ENCODE measurements at places on chromosomes 5 and 9.

DNA sequence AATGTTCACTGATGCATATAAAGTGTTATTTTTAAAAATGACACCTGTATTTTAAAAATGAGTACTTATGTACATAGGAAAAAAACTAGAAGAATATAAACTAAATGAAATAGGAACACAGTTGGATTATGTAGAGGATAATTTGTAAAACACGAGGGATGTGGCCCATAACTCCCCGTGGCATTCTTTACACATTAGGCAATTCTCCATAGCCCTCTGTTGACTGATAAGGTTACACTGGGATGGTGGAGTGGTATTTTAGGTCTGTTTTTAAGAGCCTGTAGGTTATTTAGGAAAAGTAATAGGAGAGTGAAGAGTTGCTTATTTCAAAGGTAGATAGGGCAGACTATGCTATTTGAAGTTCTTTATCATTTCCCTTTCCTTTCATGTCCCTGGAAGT is 1.8 kb downstream of the CAVIN4 start:
- no peak for DNase-seq

DNA sequence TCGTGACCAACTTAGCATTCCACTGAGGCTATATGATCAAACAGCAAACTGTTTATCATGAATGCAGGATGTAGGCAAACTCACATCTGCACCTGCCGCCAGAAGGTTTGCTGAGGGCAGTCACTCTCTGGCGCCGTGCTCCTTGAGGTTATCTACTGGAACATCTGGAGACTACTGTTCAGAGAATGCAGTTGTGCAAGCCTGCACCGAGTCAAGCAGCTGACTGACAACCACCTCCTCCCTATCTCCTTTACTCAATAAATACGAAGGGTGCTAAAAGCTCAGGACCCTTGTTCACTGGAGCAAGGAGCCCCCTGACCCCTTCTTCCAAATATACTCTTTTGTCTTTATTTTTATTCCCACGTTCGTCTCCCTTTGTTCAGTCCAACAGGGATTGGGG is 27.1 kb downstream of the CCDC125 start:
- DNase-seq, result no peak

DNA sequence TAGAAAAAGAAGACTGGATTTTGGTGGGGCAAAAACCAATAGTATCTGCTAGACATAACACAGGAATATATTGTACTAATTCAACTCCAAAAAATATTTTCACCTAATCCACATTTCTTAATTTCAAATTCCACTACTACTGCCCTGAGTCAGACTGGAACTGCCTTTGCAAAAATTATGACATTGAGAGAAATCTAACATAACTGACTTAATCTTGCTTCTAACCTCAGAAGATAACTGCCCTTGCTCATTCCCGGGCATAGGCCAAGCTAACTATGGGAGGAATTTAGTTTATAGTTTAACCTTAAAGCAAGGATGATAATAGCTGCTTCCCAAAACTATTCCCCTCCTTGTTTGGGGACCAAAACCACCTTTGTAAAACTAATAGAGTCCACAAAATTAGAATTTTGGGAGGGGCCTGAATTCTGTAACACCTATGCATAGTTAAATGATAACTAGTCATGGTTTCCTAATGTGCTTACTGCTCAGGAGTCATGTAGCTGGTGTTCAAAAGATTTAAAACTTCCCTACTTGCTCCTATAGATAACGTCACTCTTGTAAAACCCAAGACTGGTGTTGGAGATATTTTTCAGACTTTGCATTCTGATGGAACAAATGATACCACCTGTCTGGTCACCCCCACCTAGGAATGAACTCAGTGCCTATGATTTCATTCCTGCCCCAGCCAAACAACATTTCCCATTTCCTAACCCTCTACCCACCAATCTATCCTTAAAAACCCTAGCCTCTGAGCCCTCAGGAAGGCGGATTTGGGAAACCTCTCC is 14.1 kb upstream of the TXN start:
- DNase-seq, result no peak

DNA sequence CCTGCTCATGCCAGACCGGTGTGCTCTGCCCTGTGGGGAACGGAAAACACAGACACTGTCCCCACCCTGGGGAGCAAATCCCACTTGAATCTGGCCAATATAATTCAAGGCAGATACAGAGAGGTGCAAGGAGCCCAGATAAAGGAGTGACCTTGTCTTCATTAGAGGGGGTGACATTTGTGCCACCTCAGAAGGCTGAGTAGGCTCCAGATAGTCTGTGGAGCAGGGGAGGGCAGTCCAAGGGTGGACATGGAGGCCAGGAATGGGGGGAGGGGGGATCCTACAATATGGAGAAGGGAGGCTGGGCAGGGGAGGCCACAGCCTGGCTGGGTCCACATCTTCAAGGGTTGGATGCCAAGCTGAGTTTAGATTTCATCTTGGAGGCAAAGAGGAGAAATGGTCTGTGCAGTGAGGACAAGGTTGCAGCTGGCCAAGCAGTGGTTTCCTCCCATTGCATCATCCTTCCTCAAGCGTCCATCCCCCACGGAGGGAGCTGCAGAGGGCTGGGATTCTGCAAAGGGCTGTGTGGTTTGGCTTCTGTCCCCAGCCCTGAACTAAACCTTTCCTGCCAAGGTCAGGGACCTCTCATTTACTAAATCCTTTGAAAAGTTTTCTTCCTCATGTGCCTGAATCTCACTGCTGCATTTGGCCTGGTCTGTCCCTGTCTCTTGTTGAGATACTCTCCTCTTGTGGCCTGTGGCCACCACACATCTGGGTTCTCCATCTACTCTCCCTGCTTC is 60.1 kb downstream of the GALNT12 start:
- DNase-seq, result no peak

- no peak for DNase-seq
Observed at GRCh38 chr5:154258531-154259217, 68.1 kb downstream of the GALNT10 start.

GRCh38 chr9:7210854-7211637 is 453.3 kb downstream of the KDM4C start:
- DNase-seq, result no peak

DNA sequence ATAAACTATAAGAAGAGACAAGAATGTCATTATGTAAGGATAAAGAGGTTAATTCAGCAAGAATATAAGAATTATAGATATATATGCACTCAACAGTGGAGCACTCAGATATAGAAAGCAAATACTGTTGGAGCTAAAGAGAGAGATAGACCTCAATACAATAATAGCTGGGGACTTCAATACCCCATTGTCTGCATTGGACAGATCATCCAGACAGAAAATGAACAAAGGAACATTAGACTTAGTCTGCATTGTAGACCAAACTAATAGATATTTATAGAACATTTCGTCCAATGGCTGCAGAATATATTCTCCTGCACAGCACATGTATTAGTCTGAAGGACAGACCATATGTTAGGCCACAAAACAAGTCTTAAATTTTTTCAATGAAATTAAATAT is 777.1 kb downstream of the CDH18 start:
- no peak for DNase-seq

GRCh38 chr5:107369622-107370021 is 301.1 kb downstream of the EFNA5 start:
- DNase-seq, result no peak

DNA sequence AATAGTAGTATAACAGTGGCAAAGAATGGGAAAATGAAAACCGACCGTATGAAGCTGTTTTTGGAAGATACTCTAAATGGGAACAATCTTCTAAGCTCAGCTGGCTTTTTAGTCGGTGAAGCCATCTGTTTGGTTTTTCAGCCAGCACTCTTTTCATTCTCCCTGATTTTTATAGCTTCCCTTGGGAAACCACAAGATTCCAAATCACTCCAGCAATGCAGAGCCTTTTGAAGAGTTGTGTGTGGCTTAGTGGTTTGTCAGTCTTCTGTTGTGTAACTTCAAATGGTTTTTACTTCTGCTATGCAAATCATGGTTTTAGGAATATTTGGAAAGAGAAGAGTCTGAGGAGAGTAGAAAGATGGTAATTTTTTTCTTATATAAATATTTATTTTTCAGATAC is 180.7 kb downstream of the KDM4C start:
- DNase-seq, result no peak

DNA sequence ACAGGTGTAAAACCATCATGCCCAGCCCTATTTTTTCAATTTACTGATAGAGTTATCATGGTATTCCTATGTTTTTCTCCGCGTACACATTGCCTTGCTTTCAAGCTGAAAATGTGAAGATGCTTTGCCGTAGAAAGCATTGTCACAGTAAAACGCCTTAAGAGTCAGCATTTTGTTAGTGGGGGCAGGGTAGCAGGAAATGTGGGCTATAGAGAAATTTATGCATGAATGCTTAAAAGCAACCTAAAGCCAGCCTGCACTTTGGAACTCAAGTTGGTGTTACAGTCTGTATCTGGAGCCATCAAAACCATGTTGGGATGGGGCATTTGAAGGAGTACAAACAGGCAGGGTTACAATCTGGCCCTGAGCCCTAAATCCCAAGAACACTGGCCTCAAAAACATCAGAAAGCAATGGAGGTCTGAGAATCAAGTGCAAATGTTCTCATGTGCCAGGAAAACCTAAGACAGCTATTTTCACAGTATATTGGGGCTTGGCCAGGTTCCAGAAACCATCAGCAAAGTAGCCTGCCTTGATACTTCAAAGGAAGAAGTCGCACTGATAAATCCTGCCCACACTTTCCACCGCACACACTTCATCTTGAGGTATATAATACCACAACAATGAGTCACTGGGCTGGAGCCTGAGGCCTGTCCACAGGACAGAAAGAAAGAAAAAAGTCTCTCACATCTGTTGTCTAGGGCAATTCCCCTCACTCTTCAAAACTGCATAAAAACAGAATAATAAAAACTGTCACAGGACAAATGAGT is 313.8 kb downstream of the ENC1 start:
- no peak for DNase-seq

DNA sequence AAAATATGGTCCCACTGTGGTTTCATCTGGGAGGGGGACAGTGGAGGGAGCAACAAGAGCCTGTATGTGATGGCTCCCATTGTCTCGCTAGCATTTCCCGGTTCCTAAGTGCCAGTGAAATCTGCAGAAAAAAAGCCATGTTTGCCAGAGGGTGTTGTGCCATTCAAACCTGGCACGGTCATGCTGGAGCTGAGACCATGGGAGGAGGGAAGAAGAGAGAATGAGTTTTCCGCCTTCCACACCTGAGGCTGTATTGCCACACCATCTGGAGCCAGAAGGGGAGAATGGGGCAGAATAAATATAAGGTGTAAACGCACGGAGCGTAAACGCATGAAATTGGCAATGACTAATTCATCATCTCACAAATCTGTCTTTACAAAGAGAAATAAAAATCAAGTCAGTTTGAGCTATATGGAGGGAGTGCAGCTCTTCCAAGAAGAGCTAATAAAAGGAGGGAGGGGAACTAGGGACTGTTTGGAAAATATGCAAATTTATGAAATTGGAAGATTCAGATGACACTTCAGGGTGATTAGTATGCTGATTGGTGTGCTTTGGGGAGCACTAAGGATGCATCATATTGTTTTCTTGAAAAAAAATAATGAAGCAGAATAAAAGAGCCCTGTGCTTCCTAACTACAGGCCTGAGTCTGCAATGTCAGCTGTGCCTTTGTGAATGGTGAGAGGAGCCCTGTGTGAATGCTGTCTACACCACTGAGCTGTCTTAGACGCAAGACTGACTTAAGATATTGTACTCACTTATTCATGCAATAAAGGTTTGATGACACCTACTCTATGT is 237.9 kb downstream of the NSG2 start:
- no peak for DNase-seq

DNA sequence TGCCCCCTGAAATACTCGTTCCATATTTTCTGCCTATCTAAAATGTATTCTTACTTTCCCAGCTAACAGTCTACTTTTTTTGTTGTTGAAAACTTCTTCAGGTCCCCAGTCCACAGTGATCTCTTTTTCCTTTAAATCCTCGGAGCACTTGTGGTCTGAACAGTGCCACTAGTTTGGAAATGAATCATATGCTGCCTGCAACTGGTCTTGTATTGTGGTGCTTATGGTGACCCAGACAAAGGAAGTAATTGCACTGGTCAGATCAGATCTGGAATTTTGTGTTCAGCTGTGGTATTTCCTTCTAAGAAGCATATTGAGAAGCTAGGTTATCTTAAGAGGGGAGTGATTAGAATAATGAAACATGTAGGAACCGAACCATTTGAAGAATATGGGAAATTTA is 2.9 kb downstream of the UNC13B start:
- no peak for DNase-seq

- DNase-seq, result no peak
Observed at GRCh38 chr5:139414581-139415130, 10.8 kb upstream of the SPATA24 start.

GRCh38 chr5:10921160-10921559 is 160.1 kb upstream of the DAP start:
- DNase-seq, result no peak

- DNase-seq, result no peak
Observed at GRCh38 chr5:39399135-39400036, 25.4 kb downstream of the DAB2 start.

DNA sequence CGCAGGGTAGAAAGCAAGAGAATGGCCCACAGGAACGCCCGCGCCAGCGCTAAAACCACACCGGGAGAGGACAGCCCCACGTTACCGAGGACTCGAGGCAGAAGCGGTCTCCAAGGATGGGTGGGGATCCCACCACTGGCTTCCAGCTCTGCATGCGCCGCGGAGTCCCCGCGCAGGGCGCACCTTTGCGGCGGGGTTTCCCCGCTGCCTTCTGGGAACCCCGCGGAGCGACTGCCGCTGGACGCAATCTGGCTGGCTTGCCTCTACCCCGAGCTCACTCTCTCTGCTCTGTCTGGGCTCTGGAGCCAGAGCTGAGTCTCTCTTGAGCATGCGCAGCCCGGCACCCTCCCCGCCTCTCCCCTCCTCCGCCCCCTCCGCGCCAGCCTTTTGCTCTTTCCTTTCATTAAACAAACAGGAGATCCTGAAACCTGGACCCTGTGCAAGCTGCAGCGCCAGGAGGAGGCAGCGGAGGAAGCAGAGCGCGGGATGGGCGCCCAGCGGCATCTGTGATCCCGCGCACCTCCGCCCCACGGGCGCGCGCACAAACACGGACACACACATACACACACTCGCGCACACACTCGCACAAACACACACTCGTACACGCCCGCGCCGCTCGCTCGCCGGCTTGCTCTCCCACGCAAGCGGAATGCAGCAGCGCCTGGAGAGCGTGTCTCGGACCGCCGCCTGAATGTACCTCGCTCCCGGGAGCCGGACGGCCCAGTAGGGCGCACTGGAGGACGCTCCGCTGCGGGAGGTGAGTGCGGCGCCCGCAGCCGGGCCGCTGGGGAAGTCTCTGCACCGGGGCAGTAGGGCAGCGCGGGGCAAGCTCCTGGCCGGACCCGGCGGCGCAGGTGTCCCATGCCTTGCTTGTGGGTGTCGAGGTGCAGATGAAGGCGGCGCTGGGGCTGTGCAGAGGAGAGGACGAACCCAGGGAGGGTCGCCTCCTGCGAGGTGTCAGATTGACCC is at the start of gene PLPPR1:
TSS of gene PLPPR1 (plus strand) at position 382 of the 969 bp plus-strand sequence.
- no peak for DNase-seq

- DNase-seq, result no peak
Observed at GRCh38 chr5:6715758-6716628, 2.8 kb downstream of the TENT4A start.
